ENCODE measurements at places on chromosomes 16 and 17.

DNA sequence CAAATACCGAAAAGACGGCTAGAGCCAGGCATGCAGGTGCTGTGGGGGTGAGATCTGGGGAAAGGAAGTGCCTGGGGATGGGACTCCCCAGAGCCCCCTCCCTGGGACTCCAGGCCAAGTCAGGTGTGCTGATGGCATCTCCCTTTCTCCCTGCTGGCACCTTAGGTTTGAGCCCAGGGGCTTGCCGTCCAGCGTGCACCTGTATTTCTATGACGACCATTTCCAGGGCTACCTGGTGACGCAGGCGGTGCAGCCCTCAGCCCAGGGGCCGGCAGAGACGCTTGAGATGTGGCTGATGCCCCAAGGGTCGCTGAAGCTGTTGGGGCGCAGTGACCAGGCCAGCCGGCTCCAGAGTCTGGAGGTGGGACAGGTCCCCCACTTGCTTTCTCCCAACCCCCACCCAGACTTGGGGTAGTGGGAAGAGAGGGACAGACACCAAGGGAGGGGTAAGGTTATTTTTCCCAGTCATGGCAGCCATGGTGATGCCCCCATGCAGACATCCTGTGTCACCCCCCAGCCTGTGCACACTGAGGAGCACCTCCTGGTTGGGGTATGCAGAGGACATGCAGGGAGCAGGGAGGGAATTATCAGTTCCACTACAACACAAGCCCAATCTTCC is 11.1 kb downstream of the XYLT2 start:
- DNase-seq, result no peak

GRCh38 chr17:507441-507840 is 154.8 kb upstream of the RPH3AL start:
- no peak for DNase-seq

GRCh38 chr16:71364133-71364681 is 5.7 kb downstream of the CALB2 start:
- DNase-seq, result no peak

- peak; percentile 93 for DNase-seq
Measured at GRCh38 chr17:78359997-78360370, at the start of gene SOCS3. Gene SOCS3, minus strand, starts transcription at chr17:78360077. Its CDS starts 982 bp downstream, at chr17:78359095.

- DNase-seq, result no peak
Measured at GRCh38 chr17:45318561-45319230, 1.9 kb upstream of the MAP3K14 start.

- no peak for DNase-seq
Measured at GRCh38 chr17:57391076-57391825, 134.9 kb downstream of the MSI2 start.

DNA sequence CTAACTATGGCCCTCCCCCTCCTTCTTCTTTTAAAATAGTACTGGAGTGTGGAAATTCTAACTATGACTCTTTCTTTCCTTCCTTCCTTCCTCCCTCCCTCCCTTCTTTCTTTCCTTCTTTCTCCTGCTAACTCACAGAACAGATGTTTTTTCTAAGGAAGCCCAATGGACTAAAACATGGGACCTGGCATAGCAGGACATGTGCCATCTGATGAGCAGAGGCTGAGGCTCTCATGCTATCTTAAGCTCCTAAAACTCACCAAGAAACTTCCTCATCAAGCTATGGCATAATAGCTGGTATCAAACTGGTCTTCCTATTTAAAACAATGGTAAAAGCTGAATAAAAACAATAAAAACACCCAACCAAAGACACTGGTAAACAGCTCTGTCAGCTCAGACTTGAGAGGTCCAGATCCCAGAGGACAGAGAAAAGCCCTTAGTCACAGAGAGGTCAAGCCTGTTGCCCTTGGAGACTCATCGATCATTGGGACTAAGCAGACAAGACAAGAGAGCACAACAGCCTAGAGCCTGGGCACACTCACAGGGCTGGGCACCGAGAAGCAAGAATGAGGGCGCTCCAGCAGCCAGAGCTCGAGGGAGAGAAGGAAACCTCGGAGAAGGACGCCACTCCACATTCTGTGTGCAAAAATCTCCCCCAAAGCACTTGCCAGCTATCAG is 27.6 kb downstream of the SLC38A10 start:
- no peak for DNase-seq

- no peak for DNase-seq
Measured at GRCh38 chr17:12982224-12982623, 35.6 kb downstream of the ELAC2 start.

GRCh38 chr16:67449336-67449735 is 18.4 kb downstream of the HSD11B2 start:
- DNase-seq, result no peak

GRCh38 chr17:5885336-5885735 is 184.8 kb upstream of the WSCD1 start:
- no peak for DNase-seq

GRCh38 chr16:82660075-82660645 is 33.4 kb downstream of the CDH13 start:
- no peak for DNase-seq

- DNase-seq, result no peak
Measured at GRCh38 chr17:80229011-80229410, 8.8 kb downstream of the SLC26A11 start.

DNA sequence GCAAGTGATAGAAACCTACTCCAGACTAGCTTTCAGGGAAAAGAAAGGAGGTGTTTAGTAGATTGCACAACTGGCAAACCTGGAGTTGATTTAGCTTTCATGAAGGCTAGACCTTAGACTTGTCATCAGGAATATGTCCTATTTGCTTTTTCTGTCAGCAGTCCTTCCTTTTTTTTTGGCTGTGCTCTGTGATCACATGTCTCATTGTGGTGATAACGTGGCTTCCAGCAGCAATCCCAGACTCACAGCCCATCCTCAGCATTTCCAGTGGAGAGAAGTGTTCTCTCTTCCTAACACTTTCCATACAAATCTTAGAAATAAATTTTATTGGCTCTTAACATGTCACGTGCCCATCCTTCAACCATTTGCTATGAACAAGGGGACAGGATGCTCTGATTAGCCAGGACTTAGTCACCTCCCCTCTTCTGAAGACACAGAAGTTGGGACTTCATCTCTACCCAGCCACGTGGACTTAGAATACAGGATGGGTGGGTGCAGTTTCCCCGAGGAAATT is 74.7 kb downstream of the CDH13 start:
- DNase-seq, result no peak

DNA sequence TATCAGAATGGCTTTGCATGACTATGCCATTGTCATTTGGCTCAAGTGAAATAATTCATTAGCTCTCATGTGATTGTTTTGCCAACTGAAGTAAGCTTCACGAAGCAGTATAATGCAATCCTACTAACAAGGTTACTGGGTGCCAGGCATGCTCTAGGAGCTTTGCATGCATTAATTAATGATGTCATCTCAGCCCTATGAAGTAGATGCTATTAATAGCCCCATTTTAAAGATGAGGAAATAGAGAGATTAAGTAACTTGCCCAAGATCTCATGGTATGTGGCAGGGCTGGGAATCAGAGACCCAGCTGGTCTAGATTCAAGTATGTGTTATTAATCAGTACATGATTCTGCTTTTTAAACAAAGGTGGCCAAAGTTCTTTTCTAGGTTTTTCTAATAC is 14.1 kb downstream of the KRT39 start:
- DNase-seq, result no peak

All from HCT116 (cell line).